Thoracic aorta (tissue), 2 donors: ENCODE measurements at places on chromosomes 1 and 21. TPM values are rescaled to one million over a fixed set of nuclear protein-coding genes. Genes with fewer than 3 reads are reported as not detected.

DNA sequence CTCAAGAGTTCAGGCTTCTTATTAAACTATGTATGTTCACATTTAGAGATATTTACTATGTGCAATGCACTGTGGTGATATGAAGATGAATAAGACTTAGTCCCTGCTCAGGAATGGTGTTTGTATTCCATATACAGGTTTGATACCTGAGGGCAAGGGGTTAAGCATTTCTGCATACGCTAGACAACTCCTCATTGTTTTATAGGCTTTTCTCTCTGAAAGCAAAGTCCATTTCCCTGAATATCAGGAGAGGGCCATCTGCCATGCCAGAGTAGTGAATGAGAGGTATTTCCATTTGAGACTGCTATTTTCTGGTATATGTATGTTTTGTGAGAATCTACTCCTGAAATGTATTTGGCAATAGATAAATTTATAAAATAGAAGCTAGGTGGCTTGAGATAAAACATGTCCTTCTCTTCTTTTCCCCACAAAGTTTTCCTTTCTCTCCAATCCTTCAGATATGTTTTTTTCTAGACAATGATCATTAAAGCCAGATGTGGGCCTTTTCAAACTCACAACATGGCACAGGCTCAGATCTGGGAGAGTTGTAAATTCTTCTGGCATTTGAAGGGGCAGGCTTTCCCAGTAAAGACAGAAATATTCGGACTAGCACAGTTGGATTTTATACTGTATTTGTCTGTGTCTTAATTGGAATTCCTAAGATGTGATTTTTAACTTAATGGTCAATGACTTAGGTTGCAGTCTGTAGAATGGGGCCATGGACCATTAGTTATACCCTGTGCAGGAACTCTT, 73.3 kb upstream of the WDR26 start:
- DNase-seq, result no peak

The GBP6 gene
- 0.27 TPM for total RNA-seq

DNA sequence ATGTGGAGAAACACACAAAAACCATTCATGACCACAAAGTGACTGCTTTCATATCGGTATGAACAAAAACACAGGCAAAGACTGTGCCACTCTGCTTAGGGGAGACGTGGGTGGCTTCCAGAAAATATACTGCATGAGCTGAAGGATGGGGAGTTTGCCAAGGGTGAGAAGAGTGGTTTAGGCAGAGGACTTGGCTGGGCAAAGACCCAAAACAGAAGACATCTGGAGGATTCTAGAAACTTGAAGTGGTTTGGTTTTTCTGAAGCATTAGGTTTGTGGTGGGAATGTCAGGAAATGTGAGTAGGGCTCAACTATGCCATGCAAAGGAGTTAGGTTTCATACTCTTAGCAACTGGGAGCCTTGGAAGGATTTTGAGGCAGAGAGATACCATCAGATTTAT, 26.6 kb upstream of the DNM3 start:
- DNase-seq, result no peak

DNA sequence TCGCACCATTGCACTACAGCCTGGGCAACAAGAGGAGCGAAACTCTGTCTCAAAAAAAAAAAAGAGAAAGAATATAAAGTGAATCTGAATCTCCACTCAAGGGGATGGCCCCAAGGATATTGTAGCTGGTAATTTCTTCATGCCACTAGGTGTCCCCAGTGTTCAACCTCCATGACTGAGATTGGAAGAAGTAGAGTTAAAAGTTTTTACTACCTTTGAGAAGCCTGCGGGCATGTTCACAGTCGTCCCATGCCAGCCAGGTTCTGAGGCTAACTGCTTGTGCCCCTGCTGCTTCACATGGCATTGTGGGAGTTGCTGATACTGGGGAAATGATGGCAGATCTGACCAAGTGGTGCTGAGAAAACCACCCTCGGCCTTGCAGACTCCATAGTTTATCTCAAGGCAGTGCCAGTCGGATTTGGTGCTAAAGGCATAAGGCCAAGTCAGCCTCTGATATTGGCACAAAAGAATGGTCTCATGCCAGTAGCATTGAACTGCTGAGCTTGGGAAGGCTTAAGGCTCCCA, 10.8 kb upstream of the SHISA4 start:
- no peak for DNase-seq

DNA sequence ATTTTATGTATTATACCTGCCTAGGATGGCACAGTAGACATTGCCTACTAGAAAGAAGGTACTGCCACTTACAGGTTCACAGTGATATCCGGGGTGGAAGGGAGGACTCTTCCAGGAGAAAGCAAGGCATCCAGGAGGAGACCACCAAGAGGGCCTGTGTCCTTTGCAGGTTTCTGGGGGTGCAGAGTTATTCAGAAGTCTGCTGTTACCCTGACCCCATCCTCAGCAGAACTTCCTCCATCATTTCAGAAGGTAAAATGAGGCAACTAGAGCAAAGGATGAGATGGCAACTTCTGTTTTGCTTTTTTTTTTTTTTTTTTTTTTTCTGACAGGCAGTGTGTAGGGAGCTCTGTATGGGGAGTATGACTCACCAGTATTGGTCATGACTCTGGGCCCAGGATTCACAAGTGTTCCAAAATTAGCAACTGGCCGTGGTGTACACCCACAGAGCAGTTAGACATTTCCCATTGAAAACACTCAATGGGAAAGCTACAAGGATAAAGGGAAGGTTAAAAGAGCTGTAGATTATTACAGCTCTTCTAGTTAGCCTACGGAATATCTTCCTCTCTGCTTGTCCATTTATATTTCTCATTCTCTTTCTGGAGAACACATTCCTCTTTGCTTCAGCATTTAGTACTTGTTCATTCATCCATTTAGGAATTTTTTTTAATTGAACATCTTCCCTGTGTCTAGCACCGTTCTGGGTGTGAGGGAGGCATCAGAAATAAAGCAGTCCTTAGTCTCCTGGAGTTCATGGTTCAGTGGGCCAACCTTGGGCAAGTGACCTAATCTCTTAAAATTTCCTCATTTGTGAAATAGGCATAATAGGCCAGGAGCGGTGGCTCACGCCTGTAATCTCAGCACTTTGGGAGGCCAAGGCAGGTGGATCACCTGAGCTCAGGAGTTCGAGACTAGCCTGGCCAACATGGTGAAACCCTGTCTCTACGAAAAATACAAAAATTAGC, 50.5 kb upstream of the PPP2R5A start:
- peak; percentile 36 for DNase-seq

- no peak for DNase-seq
These were observed 45.7 kb upstream of the TLR5 start for GRCh38 chr1:223188618-223189356.

- no peak for DNase-seq
These were observed 117.4 kb upstream of the ATP1A1 start for GRCh38 chr1:116255486-116256285.

The CHAF1B gene
- 0.35 TPM for total RNA-seq

The HCRTR1 gene
- total RNA-seq, result not detected

The C1orf141 gene
- total RNA-seq, result not detected

- no peak for DNase-seq
These were observed 130.2 kb downstream of the PEX14 start for GRCh38 chr1:10604966-10605365.

- DNase-seq, result no peak
These were observed 35.9 kb downstream of the POFUT2 start for GRCh38 chr21:45251635-45252447.

- DNase-seq, result no peak
These were observed 27.8 kb downstream of the IRF2BP2 start for GRCh38 chr1:234582186-234582585.

DNA sequence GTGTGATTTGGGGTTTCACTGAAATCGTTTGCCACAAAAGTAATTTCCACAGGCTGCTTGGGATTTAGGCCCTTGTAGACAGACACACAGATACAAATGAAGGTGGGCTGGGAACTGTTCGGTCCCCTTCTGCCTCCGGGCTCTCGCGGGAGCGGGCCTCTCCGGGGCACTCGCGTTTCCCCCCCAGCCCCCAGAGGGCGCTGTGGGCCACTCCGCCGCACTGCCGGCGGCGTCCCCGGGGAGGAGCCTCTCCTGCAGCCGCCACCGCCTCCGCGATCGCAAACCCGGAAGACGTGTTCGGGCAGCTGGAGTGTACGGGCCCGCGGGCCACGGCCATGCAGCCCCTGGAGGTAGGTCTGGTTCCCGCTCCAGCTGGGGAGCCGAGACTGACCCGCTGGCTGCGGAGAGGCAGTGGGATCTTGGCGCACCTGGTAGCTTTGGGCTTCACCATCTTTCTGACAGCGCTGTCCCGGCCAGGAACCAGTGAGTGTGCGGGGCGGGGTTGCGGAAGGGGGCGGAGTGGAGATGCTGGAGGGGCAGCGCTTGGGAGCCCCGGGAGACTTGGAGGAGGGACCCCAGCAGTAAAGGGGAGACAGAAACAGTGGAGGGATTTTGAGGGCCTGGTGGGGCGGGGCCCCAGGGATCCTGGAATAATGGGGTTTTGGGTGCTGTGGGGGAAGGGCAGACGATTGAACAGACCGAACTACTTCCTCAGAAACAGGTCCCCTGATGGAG, at the start of gene CYB561D1:
Gene CYB561D1, plus strand, starts transcription at position 290 of the 735 bp plus-strand sequence. Its CDS starts 46 bp downstream, at position 336.
- peak; percentile 60 for DNase-seq

The CFAP74 gene
- total RNA-seq, result not detected
